Pancreas (tissue), 10 donors: ENCODE measurements at places on chromosomes 1 and 21. TPM values are rescaled to one million over a fixed set of nuclear protein-coding genes. Genes with fewer than 3 reads are reported as not detected.

DNA sequence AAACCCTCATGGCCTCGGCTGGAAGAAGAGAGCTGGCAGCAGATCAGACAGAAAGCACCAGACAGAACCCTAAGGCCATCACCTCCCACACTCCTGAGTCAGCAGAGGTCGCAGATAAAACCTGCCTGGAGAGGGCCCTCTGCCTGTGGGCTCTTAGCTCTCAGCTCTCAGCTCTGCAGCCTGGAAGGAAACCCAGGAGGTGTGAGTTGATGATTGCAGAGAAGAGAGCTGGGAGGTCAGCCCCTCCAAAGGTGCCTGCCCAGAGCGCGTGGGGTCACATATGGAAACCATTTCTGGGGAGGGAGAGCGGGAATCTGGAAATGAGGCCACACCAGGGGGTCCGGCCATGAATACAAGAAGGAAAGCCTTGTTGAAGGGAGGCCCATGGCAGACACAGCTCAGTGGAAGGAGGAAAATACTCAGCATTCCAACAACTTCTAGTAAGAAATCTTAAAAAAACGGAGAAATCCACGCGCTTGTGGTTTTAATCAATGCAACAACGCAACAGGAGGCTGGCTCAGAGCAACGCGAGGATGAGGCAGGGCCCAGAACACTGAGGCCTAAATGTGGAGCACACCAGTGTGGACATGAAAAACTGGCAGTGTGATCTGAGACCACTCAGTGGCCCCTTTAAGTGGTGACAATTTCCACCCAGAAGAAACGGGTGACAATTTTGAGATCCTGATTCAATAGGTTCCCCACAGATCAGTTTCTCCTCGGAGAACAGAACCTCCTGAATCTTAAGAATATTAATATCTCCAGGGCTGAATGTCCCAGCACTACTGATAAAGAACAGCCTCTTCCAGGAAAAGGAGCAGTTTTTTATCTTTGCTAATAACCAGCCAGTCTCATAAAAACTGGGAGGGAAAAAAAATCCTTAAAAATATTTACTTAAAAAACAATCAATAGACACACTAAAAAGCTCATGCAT lies 45.7 kb downstream of the PSMG1 start:
- no peak for DNase-seq

DNA sequence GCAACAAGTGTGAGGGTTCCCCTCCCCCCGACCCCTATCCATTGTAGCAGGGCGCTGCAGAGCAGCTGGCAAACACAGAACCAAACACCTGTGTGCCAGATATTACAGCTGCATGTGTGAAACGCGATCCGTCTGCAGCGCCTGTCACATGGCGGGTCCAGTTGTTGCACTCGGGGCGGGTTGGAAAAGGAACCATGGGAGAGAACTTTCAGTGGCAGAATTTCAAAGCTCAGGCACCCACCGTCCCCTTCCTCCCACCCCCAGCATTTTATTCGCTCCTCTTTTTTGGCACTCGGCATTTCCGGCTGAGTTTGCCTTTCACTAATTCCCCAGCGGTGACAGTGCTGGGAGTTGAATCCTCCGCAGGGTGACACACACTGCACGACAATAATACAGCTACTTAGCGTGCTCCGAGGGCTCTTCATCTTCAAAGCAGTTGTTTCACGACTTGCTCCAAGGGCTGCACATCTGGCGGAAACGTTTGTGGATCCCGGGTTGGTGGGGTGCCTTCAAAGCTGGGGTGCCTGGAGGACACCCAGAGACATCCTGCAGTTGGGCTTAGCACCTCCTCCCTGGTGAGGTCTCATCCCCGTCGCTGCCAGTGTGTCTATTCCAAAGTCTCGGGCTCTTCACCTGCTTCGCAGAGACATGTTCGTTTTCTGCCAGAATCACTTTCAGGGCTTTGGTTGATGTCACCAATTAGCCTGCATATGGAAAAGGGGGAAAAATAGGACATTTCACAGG lies 180.7 kb downstream of the ZBTB18 start:
- peak; percentile 66 for DNase-seq

DNA sequence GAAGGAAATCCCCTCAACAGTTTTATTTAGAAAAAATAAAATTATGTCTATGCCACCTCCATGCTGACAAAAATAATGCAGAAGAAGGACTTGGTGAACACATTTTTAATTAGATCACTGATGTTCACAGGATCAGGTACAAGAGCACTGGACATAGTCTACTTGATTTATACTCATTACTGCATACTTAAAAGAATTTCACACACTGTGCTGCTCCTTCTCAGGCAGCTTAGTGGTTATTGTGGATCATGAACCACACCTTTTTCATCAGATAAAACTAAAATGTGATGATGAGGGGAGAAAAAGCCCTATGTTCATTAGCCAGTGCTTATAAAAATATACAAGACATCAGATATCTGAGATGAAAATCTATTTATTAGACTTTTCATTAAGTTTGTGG lies 103.3 kb upstream of the DPH5 start:
- DNase-seq, result no peak

GRCh38 chr1:82114887-82115286 lies 314.2 kb downstream of the ADGRL2 start:
- DNase-seq, result no peak

- DNase-seq, result no peak
Measured at GRCh38 chr21:46411691-46412090, 47.0 kb upstream of the DIP2A start.

DNA sequence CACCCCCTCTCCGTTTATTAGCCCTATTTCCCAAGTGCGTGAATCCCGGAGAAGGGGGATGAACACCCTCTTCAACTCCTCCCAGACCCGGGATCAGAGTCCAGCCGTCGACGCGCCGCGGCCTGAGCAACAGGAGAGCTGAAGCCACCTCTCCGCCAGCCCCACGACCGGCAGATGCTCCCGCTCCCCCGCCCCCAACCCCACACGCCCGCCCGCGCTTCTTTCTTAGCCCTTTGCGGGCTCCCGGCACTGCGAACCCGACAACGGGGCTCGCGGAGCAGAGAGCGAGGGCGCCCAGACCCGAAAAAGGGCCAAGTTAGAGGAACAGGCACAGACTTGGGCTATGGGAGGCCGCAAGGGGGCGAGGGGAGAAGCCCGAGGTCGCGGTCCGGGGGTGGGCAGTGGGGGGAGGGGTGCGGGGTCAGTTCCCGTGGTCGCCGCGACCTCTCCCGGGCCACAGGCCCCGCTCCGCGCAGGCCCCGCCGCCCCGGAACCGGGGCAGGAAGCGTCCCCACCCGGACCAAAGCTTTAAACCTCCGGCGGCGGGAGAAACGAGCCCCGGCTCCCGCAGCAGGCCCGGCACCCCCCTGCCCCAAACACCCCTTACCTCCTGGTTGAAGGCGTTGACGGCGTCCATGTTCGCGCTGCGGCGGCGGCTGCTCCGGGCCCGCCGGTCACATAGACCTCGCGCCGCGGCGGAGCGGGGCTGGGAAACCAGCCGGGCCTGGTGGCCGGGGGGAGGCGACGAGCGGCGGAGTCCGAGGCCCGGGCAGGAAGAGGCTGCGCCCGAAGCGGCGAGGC lies 662 bp downstream of the SCAF4 start:
- DNase-seq, result peak; percentile 57

- peak; percentile 72 for DNase-seq
Measured at GRCh38 chr1:23798662-23799142, 1.9 kb downstream of the GALE start.

DNA sequence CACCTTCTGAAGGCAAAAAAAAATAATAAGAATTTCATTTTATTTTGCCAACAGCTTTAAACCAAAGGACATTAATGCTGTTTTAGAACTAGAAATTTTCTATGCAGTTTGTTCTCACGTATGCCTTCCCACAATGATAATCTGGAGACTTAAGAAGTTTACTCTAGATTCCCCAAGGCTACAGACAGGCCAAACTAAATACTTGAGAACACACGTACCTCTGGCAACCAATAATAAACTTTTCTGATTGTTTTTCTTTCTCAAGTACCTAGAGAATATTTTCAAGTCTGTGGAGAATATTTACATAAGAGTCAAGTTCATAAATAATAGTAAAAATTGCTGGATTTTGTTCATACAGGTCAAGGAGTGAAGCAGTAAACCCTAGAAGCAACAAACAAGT lies 15.9 kb downstream of the CLDN8 start:
- no peak for DNase-seq

- DNase-seq, result no peak
Measured at GRCh38 chr1:186996816-186997215, 168.1 kb downstream of the PLA2G4A start.

GRCh38 chr1:221462345-221462744 lies 279.5 kb downstream of the DUSP10 start:
- DNase-seq, result no peak

GRCh38 chr1:100862591-100862990 lies 32.1 kb downstream of the EXTL2 start:
- DNase-seq, result no peak

DNA sequence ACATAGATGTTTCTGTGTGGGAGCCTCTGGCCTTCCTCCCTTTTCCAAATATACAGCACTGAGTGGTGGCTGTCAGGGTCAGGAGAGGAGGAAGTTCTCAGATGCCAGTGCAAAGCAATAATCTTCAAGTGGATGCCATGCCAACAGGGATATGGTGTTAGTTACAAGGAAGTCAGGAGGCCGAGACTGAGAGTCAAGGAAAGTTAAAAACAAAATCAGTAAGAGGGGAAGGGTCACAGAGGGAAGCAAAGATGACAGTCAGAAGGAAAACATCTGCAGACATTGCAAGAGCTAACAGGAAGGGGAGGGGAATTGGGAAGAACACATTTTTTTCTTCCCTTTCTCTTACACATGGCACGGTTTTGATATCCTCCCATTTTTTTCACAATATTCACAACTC lies 691.4 kb downstream of the ADGRL2 start:
- no peak for DNase-seq

- no peak for DNase-seq
Measured at GRCh38 chr1:151711044-151711800, 5.4 kb downstream of the CELF3 start.

DNA sequence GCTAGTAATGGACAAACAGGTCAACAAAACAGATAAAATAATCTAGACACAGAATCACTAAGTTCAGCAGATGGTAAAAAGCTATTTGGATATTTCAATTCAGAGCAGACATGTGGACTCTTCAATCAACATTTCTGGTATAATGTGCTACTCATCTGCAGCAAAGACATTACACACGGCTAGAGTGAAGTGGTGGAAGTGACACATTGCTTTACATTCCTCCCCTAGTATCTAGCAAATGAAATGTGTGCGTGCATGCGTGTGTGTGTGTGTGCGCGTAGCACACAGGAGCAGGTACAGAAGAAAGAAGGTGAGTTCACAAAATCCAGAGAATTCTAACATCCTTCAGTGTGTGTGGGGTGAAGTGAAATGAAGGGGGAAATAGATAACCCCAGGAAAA lies 8.3 kb downstream of the AHCTF1 start:
- DNase-seq, result no peak

DNA sequence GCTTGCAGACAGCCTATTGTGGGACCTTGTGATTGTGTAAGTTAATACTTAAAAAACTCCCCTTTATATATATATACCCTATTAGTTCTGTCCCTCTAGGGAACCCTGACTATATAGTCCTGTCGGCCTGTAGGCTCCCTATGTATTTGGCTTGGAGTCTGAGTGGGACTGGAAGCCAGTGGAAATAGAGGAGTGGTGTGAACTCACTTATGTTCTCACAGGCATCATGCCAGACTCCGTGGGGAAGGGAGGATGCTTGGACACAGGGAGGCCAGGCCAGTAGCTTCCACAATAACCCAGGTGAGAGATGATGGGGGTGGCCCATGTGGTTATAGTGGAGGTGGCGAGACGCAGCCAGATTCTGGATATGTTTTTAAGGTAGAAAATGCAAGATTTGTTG lies 136.7 kb upstream of the SYT6 start:
- DNase-seq, result no peak

DNA sequence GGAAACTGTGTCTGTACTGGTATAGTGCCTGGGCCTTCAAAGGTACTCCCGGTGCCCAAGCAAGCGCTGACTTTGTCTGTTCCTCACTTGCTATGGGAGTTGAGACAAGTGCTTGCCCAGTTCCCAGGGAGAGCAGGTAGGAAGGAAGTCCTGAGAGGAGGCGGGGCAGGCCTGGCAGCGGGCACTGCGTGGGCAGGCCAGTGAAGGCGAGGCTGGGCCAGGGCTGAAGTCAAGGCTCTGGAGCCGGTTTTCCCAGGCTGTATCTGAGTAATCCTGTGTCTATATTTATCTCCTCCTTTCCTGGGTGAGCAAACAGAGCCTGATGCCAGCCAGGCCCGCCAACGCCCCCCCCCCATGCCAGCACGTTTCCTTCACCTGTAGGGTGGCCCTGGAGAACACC lies 15.9 kb upstream of the EDN2 start:
- peak; percentile 94 for DNase-seq

CEP85 gene
- polyA plus RNA-seq, result 5.6 TPM

GUCA2A gene
- polyA plus RNA-seq, result 3.4 TPM

TGFB2 gene
- polyA plus RNA-seq, result 1.6 TPM

OR6N1 gene
- polyA plus RNA-seq, result not detected
